ENCODE measurements at places on chromosomes 12 and 14. TPM values are rescaled to one million over a fixed set of nuclear protein-coding genes. Genes with fewer than 3 reads are reported as not detected.

- DNase-seq: no peak
Measured at GRCh38 chr12:132456944-132457495, 32.9 kb upstream of the FBRSL1 start.

KLRC3 gene
- total RNA-seq: not detected

LRRK2 gene
- total RNA-seq: 8.2 TPM

HCAR2 gene
- total RNA-seq: not detected

GRCh38 chr14:43792980-43793379 lies 714.1 kb downstream of the FSCB start:
- DNase-seq: no peak

GRCh38 chr12:67741270-67741669 lies 92.7 kb downstream of the DYRK2 start:
- DNase-seq: no peak

CCDC184 gene
- 0.26 TPM for total RNA-seq

CFAP251 gene
- total RNA-seq: 3.6 TPM
